ENCODE measurements at places on chromosomes 5 and 9.

GRCh38 chr5:126851501-126852011 is 74.6 kb downstream of the LMNB1 start:
- DNase-seq, result no peak

DNA sequence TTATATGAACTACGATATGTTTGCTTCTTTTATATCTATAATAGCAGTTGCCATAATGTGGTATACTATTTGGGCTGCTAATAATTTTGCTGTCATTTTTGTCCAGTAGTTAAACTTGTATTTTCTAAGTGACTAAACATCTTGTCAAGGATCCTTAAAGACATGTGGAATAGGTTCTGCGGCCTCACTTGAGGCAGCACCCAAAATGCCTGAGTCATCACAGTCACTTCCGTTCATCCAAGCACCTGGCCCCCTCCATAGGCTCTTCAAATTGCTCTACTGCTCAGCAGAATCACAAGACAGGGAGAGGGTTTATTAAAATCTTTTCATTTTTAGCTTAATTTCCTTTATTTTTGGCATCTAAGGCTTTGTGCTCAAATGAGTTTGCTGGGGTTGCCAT is 259.1 kb downstream of the AOPEP start:
- no peak for DNase-seq

DNA sequence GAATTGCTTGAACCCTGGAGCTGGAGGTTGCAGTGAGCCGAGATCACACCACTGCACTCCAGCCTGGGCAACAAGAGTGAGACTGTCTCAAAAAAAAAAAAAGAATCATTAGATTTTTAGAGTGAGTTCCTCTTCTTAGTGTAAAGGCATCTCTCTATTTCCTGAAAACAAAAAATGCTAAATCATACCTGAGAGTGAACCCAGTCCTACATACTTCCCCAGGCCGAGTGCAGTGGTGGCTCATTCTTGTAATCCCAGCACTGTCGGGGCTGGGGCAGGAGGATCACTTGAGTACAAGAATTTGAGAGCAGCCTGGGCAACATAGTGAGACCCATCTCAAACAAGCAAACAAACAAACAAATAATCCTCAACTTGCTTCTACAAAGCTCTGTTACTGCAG is 38.2 kb upstream of the LPAR1 start:
- no peak for DNase-seq

GRCh38 chr9:95974389-95974788 is 98.9 kb downstream of the ERCC6L2 start:
- DNase-seq, result no peak

- no peak for DNase-seq
Measured at GRCh38 chr5:62767650-62768049, 189.0 kb downstream of the LRRC70 start.

DNA sequence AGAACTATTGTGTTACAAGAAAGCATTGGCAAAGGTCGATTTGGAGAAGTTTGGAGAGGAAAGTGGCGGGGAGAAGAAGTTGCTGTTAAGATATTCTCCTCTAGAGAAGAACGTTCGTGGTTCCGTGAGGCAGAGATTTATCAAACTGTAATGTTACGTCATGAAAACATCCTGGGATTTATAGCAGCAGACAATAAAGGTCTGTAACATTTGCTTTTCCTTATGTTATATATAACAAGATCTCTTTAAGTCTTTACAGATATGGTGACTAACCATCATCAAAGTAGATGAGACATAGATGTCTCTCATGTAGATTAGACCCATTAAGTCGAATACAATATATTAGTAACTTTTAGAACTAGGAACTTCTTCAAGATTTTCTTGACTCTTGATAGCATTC is 33.0 kb downstream of the TGFBR1 start:
- no peak for DNase-seq

DNA sequence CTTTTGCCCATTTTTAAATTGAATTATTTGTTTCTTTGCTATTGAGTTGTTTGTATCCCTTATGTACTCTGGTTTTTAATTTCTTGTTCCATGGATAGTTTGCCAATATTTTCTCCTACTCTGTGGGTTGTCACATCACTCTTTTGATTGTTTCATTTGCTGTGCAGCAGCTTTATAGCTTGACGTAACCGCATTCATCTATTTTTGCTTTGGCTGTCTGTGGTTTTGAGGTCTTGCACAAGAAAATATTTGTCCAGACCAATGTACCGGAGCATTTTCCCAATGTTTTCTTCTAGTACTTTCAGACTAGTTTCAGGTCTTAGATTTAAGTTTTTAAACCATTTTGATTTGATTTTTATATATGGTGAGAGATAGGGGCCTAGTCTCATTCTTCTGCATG is 36.2 kb upstream of the ZNF366 start:
- no peak for DNase-seq

DNA sequence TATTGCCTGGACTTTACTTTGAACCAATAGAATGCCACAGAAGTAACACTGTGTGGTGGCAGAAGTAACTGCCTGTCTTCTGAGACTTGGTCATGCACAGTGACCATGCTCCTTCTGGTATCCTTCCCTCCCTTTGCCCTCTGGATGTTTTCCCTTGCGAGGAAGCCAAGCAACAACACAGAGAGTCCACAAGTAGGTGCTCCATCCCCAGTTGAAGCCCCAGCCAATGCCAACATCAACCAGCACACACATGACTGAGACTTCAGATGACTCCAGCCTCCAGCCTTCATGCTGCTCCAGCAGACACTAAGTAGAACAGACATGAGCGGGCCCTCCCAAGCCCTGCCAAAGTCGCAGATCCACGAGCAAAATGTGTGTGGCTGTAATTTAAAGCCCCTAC is 129.6 kb downstream of the EPB41L4A start:
- DNase-seq, result no peak

- DNase-seq, result no peak
Measured at GRCh38 chr5:127832067-127832466, 128.9 kb downstream of the CCDC192 start.

DNA sequence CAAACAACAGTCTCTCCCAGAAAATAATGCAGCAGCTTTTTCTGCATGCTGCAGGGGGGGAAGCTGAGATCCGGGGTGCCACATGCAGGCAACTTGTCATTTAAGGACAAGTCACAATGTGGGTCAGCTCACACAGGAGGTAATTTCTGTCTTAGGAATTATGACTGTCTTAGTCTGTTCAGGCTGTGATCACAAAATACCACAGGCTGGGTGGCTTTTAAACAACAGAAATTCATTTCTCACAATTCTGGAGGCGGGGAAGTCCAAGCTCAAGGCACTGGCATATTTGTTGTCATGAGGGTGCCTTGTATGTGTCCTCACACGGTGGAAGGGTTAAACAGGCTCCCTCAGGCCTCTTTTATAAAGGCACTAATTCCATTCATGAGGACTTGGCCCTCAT is 127.7 kb downstream of the DIRAS2 start:
- DNase-seq, result no peak

DNA sequence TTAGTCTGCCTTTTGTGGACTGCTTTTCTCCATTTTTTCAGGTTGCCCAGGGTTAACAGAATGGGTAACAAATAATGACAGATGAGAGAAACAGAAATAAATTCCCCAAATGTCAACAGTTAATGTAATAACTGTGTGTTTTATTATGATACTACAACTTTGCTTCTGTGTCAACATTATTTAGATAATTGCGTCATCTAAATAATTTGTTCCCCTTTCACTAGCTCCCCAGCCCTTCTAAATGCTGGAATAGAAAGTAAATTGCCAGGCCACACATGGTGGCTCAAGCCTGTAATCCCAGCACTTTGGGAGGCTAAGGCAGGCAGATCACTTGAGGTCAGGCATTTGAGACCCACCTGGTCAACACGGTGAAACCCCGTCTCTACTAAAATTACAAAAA is 53.5 kb downstream of the RNF38 start:
- no peak for DNase-seq

GRCh38 chr9:124398191-124398935 is 16.9 kb downstream of the PSMB7 start:
- DNase-seq, result no peak

- no peak for DNase-seq
Measured at GRCh38 chr9:12166518-12166917, 526.7 kb upstream of the TYRP1 start.

GRCh38 chr5:111229871-111230810 is 6.0 kb downstream of the CAMK4 start:
- no peak for DNase-seq

DNA sequence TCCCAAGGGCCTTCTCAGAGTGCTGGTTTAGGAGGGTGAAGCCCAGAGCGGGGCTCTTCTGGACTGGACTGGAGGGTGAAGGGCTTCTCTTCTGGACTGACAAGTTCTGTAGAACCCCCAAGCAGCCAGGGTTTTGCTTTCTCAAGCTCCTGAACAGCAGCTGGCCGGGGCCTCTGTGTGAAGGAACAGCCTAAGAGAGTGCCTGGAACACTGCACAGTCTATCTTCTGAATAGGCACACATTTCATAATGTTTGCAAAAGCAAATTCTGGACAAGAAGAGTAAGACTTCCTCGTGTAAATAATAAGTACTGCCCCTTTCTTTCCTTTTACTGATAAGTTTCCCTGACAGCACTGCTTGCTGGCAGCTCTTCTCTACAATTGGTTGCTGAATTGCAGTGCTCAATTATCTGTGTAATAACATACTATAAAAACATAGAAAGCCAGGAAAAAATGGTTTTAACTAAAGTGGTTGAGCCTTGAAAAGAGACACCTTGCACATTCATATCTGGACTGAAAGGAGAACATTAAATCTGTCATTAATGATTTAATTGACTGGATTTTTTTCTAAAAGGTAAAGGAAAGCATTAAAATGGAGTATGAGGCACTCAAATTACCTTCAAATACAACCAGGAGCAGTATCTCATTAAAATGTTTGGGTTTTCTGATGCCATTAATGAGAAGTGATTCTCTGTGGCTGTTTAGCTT is 20.5 kb downstream of the MAST4 start:
- DNase-seq, result no peak

GRCh38 chr5:79318935-79319614 is 83.1 kb downstream of the JMY start:
- no peak for DNase-seq

DNA sequence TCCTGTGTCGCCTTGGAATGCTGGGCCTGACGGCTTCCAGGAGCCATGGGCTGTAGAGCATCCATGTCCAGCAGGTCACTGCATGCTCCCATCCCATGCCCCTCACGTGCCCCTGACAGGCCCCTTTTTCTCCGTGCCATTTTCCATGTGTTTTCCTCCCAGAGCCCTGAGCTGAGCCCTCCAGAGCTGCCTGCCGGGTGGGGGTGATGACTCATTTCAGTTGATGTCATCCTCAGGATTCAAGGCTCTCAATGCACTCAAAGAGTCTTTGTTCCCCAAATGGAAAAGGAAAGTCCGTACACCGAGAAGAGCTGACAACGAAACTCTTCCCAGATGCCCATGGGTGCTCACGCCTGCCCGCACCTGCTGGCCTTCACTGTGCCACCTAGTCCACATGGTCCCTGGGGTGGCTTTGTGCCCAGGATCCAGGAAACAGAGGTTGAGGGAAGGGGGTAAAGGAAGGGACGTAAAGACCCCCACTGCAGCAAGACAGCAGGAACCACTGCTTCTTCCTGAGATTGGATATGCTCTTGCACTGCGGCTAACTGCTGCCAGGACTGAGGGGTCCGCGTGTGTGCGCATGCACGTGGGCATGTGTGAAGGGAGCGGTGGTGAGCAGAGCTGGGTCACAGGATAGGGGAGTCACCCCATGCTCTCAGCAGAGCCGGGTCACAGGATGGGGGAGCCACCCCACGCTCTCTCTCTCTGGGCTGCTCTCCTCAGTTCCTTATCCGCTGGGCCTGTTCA is 27.6 kb downstream of the COL15A1 start:
- no peak for DNase-seq

- no peak for DNase-seq
Measured at GRCh38 chr5:65264420-65264819, 217.3 kb downstream of the ADAMTS6 start.

- no peak for DNase-seq
Measured at GRCh38 chr9:16679327-16679821, 191.1 kb downstream of the BNC2 start.

DNA sequence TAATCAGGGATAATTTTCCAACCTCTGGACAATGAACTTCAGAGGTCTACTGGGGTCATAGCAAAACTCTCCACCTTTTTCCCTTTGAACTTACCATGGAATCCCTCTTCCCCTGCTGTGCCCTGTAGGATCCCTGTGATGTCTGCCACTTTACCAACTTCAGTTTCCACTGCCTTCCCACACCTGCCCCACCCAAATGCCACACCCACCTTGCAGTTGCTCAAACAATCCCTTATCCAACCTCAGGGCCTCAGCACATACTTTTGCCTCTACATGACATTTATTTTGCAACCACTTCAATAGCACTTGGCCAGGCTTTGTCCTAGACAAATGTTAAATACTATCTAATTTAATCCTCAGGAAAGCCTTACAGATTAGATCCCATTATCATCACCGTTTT is 463.7 kb upstream of the WWC1 start:
- no peak for DNase-seq

GRCh38 chr5:68334553-68334886 is 119.0 kb downstream of the PIK3R1 start:
- DNase-seq, result no peak

DNA sequence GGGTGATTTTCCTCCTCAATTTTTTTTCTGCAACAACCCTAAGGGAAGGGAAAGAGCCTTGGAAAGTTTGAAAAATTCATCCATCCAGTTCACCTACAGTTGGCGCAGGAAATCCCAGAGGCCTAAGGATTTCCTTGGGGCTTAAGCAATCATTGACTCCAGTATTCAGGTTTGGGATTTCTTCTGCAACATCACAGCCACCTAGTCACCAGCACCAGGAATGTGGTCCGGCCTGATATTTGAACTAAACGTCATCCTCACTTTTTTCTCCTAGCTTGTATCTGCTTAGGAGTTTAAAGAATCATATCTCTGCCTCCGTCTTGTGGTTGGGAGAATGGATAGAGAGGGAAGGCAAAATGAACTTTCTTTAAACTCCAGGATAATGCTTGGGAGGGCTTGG is 20.2 kb upstream of the TLE4 start:
- no peak for DNase-seq

- DNase-seq, result no peak
Measured at GRCh38 chr5:176624938-176625337, 5.4 kb downstream of the SNCB start.

GRCh38 chr5:2683720-2684119 is 67.8 kb downstream of the IRX2 start:
- no peak for DNase-seq

- DNase-seq, result no peak
Measured at GRCh38 chr5:64147379-64147778, 18.3 kb upstream of the RNF180 start.

GRCh38 chr9:4242239-4242638 is 57.6 kb downstream of the GLIS3 start:
- no peak for DNase-seq
